ENCODE measurements at places on chromosomes 7 and 10.

DNA sequence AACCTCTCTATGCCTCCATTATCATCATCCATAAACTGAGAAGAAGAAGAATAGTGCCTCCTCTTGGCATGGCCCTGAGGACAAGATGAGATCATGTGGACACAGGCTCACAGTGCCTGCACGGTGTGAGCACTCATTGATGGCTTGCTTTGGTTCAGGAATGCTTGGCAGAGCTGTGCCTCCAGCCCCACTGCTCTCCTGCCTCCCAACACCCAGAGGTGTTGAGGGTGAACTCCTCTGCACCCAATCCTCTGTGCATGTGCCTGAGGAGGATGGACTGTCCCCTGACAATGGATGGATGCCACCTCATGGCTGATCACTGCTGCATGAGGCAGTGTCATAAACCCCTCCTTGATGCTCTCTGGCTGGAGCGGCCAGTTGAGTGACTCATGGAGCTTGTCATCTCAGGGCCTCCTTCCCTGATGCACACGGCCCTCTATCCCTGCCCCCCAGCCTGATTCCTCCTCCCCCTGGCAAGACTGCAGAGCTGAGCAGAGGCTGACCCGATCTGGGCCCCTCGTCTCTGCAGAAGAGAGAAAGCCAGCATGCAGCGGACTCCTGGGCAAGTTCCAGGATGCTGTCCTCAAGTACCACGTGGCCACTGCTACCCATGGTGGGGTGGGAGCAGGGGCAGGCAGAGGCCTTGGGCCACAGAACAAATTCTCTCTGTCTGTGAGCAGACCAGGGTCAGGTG, 136.3 kb downstream of the KCNMA1 start:
- no peak for DNase-seq

- no peak for DNase-seq
Measured at GRCh38 chr7:25795824-25796235, 356.2 kb upstream of the NFE2L3 start.

DNA sequence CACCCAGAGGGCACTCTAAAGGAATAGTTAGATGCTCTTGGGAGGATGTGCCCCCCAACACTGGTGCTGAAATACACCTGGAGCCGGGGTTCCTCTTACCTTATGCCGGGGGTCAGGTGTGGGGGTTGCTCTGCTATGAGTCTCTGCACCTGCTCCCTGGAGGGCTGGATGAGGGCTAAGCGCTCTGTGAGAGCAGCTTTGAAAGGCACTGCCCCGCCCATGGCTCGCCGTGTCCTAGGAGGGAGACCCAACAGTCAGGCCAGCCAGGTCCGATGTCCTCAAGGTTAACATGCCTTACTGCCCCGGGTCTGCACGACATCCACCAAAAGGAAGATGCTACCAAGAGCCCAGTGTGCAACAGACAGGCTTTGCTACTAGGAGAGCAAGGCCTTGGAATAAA, 31.7 kb downstream of the PSPH start:
- no peak for DNase-seq

GRCh38 chr10:80457554-80458262, 3.6 kb downstream of the TSPAN14 start:
- no peak for DNase-seq
